GM19239 (cell line): ENCODE measurements at places on chromosomes 5 and 9.

DNA sequence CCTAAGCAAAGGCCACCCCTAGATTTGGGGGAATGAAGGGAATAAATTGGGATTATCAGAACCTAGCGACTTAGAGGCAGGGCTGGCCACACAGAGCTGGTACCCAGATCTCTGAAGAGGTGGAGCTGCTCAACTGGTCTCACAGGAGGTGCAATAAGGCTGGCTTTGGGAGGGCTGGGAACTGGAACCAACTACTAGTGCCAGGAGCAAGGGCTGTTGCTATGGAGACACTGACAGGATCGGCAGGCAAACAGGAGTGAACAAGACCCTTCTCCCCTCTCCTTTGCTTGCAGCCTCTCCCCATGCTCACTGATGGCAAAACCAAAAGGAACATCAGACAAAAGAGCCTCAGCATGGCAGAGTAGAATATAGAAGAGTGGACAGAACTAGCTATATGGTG, 17.0 kb upstream of the WHRN start:
- DNase-seq, result no peak

DNA sequence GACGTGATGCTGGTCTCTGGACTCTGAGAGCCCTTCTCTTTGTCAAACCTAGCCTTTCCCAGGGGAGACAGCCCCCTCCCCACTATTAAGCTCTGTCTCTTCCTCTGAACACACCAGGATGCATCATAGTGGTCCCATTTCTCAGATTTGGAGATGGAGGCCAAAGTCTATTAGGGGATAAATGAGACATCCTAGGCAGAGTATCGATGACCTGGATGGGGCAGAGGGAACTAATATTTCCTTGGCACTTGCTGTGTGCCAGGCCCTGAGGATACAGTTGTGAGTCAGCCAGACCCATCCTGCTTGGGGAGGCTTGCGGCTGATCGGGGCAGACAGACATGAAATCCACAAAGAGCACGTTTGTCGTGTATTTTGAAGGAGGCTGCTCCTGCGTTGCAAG, 5.2 kb downstream of the DNM1 start:
- no peak for DNase-seq

GRCh38 chr5:53882006-53882675, 321.7 kb downstream of the NDUFS4 start:
- no peak for DNase-seq

DNA sequence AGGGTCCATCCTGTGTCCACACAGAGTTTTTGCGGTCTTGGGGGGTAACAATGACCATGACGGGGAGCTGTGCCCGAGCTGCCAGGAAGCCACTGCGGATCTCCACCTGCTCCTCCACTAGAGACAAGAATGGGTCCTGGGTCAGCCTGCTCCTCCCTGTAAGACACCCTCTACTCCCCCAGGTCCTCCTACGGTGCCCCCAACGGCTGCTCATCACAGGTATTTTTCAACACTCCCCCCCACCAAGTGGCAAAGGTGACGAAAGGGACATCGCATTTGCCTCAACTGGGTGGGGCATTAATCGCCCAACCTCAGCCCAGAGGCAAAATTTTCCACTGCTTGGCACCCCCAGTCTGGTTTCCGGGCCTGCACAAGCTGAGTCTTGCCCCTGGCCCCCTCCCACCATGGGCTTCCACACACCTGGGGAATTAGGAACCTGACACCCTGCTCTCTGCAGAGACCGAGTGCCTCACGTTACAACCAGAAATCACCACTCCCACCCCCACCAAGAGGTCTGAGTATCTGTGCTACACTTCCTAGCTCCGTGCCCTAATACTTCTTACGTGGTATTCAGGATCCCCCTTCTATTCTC, 9.6 kb downstream of the NOL6 start:
- no peak for DNase-seq

- peak; percentile 59 for DNase-seq
These were observed 739 bp downstream of the CARD9 start for GRCh38 chr9:136372561-136373299.

DNA sequence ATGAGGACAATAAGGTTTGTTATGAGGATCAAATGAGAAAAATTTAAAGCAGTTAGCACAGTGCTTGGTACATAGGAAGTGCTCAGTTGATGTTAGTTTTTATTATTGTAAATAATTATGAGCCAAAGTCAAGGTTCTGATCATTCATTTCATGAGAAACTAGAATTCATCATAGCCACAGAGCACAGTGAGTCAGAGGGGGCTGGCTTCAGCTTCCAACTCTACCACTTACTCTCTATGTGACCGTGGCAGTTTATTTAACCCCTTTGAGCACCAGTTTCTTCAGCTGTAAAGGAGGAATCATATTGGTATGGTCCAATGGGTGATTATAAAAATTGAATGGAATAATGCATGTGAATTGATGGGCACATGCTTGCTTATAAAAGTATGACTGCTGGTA, 39.4 kb downstream of the KLHL3 start:
- DNase-seq, result no peak

DNA sequence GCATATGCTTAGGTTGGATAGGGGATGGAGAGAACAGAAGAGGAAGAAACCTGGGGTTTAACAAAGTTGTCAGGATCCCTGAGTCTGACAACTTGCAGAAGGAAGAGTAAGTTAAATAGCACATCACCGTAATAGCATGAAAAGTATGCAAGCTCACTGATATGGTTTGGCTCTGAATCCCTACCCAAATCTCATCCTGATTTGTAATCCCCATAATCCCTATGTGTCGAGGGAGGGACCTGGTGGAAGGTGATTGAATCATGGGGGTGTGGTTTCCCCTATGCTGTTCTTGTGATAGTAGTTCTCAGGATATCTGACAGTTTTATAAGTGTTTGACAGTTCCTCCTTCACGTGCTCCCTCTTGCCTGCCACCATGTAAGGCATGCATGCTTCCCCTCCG, 193.3 kb downstream of the PSAT1 start:
- no peak for DNase-seq

DNA sequence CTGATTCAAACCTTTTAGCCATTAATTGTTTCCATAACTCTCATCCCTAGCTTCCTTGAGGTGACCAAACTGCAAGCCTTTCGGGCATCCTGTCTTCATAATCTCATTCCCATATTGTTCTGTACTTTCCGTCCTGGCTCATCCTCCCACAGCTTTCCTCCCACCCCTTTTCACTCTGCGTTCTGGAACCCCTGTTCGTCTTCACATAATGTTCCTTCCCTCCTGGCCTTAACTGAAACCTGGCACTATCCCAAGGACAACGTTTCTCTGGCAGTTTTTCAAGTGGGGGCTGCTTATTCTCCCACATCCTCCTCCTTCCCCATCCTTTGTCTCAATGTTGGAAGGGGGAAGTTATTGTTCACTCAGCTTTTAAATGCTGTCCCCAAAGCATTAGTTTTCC, 1.5 kb downstream of the ZNF189 start:
- DNase-seq, result no peak

- DNase-seq, result peak; percentile 22
These were observed 705 bp downstream of the SEPTIN8 start for GRCh38 chr5:132776131-132776937.

- DNase-seq, result peak; percentile 52
These were observed 13.4 kb upstream of the XPA start for GRCh38 chr9:97710356-97711222.

DNA sequence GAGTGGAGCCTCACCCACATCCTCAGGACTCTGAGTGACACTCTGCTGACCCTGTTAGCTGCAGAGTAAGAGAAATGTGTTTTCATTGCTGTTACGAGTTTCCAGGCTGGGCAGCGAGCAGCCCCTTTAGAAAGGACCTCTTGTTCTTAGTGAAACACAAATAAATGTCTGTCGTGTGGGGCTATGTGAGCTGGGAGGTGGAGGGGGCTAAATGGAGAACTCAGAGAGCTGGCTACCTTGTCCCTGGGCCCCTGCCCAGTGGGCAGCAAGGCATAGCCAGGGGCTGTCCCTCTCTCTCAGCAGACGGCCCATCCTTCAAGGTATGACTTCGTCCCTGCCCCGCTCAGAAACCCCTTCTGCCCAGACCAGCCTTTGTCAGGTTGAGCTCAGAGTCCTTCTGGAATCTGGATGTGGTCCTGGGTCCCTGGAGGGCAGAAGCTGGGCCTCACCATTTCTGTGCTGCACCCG, 10.2 kb downstream of the DCANP1 start:
- DNase-seq, result no peak

- no peak for DNase-seq
These were observed 245.3 kb downstream of the ENC1 start for GRCh38 chr5:74394916-74395880.

DNA sequence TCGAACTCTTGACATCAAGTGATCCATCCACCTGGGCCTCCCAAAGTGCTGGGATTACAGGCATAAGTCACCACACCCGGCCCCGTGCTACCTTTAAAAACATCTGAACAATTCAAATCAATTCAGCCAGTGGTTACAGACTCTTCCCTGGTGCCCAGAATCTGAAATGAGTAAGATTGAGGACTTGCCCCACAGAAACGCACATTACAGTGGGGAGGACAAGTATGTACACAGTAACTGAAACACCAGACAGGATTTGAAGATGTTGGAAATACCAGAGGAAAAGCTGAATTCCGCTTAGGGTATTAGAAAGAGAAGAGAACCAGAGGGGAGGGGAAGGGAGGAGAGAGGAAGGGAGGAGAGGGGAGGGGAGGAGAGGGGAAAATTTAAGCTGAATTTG, 17.8 kb downstream of the NIM1K start:
- no peak for DNase-seq
